Retinal pigment epithelial cell (primary cell): ENCODE measurements at places on chromosomes 7 and 10.

- DNase-seq, result no peak
Observed at GRCh38 chr7:16397501-16398145, 23.7 kb downstream of the CRPPA start.

DNA sequence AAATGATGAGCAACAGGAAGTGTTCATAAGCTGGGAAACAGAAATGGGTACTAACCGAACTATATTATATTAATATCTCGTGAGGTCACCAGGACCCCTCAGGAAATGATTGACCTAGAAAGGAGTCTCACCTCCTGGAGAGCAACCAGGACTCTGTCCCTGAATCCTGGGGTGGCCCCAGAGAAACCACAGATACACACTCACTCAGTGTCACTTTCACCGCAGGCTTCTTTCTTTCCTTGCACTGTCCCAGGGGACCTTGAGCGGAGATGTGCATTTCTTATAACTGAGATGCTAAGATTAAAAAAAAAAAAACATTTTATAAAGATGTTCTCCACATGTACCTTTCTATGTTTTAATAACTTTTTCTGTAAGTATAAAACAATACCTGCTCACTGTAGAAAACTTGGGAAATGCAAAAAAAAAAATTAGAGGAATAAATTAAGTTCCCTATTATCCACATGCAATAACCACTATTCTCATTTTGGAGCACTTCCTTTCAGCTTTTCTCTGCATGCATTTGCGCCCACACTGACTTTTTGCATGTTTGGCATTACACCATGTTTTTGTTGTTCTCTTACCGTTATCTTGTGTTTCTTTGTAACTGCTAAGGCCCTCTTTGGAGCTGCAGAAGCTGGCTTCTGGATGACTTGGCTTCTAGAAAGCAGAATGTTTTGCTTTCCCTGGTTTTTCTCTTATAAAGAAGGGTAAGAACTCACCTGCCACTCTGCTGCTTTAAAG is 15.0 kb downstream of the NOD1 start:
- DNase-seq, result no peak

DNA sequence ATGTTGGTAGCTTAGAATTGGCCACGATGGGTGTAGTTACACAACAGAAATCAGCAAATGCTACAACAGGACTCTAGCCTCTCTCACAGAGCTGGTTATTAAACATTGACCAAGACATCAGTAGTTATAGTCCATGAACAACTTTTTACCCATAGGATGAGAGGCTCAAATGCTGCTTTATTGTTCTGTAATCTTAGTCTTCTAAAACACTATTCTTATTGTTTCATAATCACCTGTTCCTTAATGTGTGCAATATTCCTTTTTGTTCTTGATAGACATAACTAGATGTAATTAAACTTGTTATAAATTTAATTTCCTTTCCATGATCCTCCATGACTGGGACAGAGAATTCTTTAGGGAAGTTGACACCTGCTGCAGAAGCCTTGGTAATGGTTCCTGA is 356.9 kb downstream of the EXOC4 start:
- no peak for DNase-seq

DNA sequence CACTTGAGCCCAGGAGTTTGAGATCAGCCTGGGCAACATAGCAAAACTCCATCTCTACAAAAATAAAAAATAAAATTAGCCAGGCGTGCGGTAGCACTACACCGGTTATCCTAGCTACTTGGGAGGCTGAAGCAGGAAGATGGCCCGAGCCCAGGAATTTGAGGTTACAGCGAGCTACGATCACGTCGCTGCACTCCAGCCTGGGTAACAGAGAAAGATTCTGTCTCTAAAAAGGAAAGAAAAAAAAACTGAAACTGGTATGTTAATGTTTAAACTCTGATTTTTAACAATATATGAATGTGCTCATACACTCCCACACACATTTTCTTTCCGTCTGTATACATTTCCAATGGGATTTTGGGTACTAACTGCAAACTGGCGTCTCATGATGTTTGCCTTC is 140.6 kb upstream of the KMT2E start:
- DNase-seq, result no peak
